ENCODE measurements at places on chromosomes 12 and 14.

GRCh38 chr14:100144996-100145646 lies 14.3 kb downstream of the DEGS2 start:
- no peak for DNase-seq

DNA sequence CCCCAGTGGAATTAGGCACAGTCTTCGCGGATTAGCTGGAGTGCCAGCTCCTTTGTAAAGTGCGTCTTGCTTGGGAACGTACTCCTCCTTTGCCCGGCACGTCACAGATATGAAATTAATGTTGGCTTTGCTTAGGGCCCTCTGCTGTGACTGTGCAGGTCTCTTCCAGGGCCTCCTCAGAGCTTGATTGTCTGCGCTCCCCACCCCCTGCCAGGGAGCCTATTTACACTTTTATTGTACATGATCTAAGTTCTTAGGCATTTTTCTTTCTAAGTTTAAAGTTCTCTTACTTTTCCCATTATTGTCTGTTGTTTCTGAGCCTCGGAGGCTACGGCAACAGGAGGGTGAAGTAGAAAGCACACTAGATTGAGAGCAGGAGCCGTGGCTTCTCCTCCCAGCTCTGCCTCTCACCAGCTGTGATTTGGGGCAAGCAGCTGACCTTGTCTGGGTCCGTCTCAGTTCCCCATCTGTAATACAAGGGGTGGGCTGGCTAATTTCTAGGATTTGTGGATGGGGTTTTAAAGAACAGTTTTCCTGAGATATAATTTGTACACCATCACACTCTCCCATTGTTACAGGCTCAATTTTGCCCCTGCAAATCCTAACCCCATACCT lies 81.8 kb downstream of the TSPAN9 start:
- DNase-seq, result no peak

- no peak for DNase-seq
Observed at GRCh38 chr12:130748786-130749185, 32.7 kb upstream of the RIMBP2 start.

- no peak for DNase-seq
Observed at GRCh38 chr12:43968736-43969135, 132.9 kb downstream of the TMEM117 start.

GRCh38 chr12:117986705-117987469 lies 18.1 kb upstream of the KSR2 start:
- no peak for DNase-seq

DNA sequence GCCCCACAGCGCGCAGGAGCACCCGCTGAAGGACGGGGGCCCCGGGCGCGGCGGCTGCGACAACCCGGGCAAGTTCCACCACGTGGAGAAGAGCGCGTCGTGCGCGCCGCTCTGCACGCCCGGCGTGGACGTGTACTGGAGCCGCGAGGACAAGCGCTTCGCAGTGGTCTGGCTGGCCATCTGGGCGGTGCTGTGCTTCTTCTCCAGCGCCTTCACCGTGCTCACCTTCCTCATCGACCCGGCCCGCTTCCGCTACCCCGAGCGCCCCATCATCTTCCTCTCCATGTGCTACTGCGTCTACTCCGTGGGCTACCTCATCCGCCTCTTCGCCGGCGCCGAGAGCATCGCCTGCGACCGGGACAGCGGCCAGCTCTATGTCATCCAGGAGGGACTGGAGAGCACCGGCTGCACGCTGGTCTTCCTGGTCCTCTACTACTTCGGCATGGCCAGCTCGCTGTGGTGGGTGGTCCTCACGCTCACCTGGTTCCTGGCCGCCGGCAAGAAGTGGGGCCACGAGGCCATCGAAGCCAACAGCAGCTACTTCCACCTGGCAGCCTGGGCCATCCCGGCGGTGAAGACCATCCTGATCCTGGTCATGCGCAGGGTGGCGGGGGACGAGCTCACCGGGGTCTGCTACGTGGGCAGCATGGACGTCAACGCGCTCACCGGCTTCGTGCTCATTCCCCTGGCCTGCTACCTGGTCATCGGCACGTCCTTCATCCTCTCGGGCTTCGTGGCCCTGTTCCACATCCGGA lies 1.4 kb downstream of the FZD10 start:
- no peak for DNase-seq

DNA sequence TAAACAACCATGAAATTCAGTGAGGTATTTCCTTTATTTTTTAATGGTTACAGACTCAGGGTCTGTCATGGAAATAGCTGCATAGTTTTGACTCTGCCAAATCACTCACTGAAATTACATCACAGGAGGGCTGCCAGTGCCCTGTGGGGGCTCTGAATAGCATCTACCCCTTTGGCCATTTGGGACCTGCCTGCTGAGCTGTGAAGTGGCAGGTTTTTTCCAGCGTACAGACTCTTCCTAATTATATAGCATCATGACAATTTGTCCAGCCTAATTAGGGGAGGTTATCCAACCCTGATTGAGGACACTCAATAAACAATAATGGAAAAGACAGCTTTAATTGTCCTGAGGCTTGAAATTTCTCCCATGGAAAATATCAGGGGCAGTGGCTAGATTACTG lies 1.8 kb upstream of the COCH start:
- DNase-seq, result no peak

GRCh38 chr14:42277840-42278239 lies 671.2 kb downstream of the LRFN5 start:
- no peak for DNase-seq

DNA sequence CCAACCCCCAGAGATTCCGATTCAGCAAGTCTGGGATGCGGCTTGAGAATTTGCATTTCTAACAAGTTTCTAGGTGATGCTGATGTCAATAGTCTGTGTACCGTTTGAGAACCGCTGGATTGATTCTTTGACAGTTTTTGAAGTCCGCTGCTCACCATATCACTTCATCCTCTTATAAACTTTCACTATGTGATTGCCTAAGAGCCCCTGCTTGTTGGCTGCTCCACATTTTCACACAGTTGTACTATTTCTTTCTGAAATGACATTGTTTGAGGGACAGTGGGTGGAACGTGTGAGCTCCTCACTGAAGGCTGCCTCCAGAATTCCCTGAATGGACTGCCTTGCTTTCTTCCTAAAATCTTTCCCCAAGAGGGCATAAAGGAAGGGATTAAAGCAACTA lies 7.7 kb downstream of the C3AR1 start:
- DNase-seq, result no peak

- DNase-seq, result no peak
Observed at GRCh38 chr12:131147293-131147692, 193.6 kb downstream of the ADGRD1 start.

GRCh38 chr14:49820176-49820575 lies 32.4 kb downstream of the NEMF start:
- DNase-seq, result no peak

DNA sequence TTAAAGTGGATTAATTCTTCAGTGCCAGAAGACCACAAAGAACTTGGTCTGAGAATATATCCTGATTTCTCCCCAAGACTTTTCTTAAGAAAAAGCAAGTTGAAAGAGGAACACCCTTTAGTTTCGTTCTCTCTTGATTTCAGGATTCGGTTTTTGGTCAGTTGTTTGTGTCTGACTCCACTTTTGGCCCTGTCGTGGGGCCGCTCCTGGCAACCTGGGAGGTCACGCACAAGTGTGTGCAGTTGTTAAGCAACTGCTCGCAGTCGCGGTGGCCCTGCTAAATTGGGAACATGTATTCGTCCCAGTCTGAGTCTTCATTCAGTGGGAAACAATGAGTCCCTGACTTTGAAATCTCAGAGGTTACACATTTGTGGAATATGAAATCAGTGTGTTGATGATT lies 68.7 kb downstream of the RGS6 start:
- DNase-seq, result no peak

- DNase-seq, result no peak
Observed at GRCh38 chr14:65052832-65053231, 49.5 kb downstream of the MAX start.

DNA sequence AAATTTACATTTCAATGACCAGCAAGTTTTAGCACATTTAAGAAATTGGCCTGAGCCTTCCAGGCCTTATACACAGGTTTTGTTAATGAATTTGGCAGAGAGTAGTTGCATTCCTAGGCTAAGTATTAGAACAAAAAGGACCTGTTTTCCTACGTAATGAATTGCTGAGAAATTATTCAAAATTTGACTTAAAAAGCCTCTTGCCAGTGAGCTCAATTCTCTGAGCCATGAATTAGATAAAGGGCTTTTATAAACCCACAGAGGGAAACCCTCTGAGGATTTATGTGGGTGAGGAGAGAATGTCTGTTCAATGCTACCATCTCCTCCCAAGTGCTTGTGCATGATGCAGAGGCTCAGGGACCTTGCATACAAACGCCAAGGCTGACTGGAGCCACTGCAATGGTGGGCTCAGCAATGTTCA lies 94.5 kb upstream of the PELI2 start:
- no peak for DNase-seq

GRCh38 chr14:68686724-68687123 lies 106.1 kb downstream of the ZFP36L1 start:
- no peak for DNase-seq

DNA sequence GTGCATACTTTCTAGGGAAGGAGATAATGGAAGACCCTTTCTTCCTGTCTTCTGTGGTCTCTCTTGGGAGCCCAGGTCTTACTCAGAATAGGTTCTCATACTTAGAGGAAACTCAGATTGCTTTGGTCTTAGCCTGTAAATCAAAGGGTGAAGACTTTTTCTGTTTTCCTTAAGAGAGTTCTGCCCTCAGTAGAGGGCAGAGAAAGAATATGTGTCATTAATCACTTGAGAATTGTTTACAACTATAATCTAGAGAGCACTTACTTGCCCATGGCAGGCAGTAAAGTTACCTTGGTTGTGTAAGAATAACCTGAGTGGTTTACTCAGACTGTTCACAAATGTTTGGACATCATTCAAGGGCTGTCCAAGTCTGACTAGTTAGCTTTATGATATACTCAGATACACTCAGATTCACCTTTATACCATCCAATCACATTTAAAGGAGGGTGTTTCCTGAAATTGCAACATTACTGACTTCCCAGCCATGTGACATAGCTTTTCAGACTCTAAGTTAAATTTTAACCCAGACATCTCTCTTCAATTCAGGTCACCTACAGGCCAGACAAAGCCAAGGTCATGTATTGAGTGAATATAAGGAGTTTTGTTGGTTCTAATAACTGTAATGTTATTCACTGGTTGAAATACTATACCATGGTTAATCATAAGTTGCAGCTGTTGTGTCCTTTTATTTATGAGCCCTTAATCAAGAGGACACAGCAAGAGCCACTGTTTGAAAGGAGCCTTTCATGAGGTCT lies 372.2 kb downstream of the RAD51B start:
- DNase-seq, result no peak

DNA sequence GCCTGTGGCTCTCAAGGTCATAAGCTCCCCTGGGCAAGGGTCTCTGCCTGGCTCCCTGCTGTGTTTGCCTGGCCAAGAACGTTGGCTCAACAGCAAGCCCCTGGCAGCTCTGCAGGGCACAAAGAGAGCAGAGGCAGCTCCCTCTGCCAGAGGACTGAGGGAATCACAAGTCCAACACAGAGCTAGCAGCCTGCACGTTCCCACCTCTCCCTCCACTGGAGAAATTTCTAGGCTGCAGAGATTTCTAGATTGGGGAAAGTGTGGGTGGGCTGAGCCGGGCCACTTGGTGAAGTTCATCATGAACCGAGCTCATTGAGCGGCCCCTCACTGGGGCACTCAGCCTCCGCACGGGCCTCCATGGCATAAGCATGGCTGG lies 19.8 kb downstream of the ZFYVE21 start:
- DNase-seq, result no peak

DNA sequence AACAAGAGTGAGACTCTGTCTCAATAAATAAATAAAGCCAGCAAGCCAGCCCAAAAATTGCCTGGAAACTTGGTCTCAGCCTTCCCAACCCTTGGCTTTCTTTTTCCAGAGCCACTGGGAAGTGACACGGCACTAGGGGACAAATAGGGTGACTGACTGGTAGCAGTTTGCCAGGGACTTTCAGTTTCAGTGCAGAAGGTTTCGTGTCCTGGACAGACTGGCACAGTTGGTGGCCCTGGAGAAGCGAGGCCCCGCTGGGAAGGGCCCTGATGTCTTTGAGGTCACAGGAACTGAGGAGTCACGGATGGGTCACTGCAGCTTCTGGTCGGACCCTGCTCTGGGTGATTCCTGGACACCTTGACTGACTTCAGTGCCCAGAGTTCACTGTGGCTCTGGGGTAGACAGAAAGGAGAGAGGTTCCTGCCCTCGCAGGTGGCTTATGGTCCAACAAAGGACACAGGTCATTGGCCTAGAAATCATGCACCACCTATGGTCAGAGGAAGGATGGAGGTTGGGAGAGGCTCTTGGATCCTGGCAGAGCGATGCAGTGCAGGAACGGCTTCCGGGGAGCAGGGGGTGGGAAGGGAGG lies 2.7 kb downstream of the LRRC43 start:
- DNase-seq, result no peak

GRCh38 chr12:65699251-65699650 lies 125.0 kb upstream of the HMGA2 start:
- DNase-seq, result no peak

GRCh38 chr14:94970941-94971730 lies 186.2 kb downstream of the DICER1 start:
- DNase-seq, result no peak

GRCh38 chr14:87626266-87626665 lies 366.7 kb downstream of the GALC start:
- DNase-seq, result no peak

DNA sequence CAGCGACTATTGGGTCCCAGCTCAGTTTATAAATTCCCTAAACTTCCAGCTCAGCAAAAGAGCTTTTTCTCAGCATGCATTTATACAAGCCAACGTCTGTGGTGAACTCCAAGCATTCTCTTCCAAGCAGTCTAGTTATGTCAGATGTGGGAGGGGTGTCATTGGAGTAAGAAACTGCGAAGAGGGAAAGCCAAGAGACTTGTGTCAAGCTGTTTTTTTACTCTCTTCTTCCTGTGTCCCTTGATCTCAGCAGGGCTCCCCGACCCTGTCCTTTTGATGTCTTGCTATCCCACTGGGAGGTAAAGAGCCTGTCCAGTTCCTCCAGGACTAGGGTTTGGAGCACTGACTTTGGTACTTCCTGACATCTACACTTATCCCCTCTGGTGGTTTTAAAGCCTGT lies 69.0 kb downstream of the PPM1H start:
- DNase-seq, result no peak

DNA sequence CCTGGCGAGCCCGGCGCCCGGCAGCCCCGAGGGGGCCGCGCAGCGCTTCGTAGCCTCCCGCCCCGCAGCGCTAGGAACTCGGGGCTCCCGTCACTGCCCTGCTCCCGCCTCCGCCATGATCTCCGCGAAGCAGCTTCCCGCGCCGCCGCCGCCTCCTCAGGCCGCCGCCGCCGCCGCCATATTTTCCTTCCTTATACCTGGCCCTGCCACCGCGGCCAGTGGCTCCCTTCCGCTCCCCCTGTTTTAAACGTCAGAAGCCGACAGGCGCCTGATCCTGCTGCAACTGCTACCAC lies 286 bp downstream of the PPP4R3A start:
- no peak for DNase-seq

DNA sequence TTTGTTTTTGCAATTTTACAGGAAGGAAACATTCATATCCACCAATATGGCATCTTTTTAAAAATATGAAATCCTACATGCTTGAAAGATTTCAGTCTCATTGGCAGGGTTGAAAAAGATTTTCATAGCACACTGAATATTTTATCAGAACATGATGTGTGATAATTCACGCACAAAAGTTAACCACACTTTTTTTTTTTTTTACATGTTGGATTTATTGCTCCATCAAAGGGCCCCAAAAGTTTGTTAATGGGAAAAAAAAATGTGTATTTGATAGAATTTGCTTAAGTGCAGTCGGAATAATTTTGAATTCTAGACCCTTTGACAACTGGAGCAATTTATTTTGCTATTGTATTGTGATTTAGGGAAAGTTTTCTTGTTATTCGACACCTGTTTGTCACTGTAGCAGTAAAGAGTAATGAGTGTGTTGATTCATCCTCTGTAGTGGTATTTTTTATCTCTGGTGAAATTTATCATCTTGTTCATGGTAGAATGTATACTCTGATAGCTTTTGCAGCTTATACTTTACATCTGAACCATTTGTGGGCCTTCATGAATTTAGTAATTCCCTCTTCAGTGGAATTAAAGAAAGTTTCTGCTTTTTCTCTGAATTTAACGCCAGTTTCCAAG lies 1.1 kb downstream of the EML1 start:
- DNase-seq, result no peak

All from stimulated activated naive CD8-positive, alpha-beta T cell treated with anti-CD3 and anti-CD28 coated beads, Interleukin-15, amount 100 ng/mL, for 72 hours (primary cell).